ENCODE measurements at places on chromosomes 16 and 17.

GRCh38 chr16:353404-354290 is 1.1 kb upstream of the AXIN1 start:
- no peak for DNase-seq

GRCh38 chr17:55783684-55784245 is 32.9 kb downstream of the PCTP start:
- peak; percentile 92 for DNase-seq

- no peak for DNase-seq
Measured at GRCh38 chr16:69799611-69800031, 37.5 kb downstream of the WWP2 start.

DNA sequence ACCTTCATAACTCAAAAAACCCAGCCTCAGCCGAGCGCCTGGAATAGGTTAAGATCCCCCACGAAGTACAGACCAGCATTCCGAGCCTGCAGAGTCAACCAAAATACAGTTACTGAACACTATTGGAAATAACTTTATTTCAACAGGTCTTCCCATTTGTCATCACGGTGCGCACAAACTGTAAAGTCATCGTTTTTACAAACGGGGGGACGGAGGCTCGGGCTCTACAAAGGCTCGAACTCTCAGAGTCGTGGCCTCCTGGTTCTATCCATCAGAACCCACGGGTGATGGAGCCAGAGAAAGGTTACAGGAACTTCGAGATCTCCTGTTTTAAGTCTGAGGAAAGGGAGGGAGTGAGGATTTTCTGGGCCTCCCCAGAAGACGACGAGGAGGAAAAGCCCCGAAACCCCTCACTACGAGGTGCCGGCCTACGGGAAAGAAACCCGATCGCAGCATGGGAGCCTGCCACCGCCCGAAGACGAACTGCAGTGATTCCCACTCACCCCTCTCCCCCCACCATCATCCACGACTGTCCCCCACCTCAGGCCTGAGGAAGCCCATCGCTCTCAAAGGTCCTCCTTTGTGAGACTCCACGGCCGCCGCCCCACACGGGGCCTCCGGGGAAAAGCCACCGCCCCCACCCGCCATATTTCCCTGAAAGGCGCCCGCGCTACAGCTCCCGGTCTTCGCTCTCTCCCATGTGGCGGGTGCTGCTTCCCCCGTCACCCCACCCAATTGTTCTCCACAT is 917 bp downstream of the YWHAE start:
- DNase-seq: peak; percentile 34

- no peak for DNase-seq
Measured at GRCh38 chr17:78349891-78350642, 9.8 kb downstream of the SOCS3 start.

DNA sequence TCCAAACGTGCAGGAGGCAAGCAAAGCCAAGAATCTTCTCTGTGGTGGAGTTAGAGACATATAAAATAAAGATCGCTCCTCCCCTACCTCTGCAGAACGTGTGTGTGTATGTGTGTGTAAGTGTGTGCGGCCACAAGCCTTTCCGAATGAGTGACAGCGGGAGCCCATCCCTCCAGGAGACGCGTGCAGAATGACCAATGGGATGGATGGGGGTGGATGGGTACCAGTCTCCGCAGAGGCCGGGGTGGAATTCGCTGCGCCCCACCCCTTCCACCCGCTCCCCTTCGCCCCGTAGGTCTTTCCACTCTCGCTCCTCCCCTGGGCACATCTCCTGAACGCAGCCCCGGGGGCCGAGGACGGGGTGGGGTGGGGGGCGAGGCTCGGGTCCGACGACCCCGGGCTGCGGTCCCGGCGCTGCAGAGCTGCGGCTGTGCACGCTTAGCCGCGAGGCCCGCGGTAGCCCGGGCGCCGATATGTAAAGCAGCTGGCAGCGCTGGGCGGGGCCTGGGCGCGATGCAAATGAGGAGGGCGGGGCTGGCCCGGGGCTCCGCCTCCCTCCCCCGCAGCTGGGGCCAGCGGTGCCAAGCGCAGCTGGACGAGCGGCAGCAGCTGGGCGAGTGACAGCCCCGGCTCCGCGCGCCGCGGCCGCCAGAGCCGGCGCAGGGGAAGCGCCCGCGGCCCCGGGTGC is at the start of gene PRKCB:
TSS of gene PRKCB (plus strand) at position 594 of the 688 bp plus-strand sequence.
- peak; percentile 96 for DNase-seq

DNA sequence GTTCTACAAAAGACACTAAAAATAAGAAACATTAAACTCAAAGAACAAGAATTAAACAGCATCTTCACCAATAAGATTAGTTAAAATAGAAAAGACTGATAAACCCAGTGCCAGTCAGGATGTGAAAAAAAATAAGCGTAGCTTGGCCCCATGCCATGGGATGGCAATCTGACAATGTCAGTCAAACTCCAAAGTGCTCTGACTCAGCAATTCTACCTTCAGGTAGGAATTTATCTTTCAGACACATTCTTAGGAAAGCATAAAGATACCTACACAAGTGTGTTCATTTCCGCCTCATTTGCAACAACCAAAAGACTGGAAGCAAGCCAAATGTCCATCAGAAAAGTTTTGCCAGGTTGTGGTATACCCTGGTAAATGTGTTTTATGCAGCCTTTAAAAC is 9.1 kb upstream of the MPO start:
- peak; percentile 38 for DNase-seq

DNA sequence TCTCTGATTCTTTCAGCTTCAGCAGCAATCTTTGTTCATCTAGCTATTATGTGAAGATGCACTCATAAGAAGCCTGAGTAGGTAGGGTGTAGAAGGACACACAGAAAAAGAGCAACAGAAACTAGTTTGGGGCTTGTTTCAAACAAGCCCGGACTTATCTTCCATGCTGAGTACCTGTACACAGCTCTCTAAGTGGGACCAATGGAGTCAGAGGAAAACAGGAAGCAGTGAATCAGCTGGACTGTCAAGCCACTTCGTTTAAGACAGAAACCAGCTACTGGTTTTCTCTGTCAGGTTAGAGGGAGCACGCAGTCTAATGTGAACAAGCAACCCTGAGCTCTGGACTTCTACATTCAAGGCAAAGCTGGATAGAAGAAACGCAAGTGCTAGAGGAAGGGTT is 16.0 kb downstream of the MAP2K6 start:
- DNase-seq: no peak

GRCh38 chr17:50790618-50791017 is 23.3 kb upstream of the ANKRD40CL start:
- no peak for DNase-seq

DNA sequence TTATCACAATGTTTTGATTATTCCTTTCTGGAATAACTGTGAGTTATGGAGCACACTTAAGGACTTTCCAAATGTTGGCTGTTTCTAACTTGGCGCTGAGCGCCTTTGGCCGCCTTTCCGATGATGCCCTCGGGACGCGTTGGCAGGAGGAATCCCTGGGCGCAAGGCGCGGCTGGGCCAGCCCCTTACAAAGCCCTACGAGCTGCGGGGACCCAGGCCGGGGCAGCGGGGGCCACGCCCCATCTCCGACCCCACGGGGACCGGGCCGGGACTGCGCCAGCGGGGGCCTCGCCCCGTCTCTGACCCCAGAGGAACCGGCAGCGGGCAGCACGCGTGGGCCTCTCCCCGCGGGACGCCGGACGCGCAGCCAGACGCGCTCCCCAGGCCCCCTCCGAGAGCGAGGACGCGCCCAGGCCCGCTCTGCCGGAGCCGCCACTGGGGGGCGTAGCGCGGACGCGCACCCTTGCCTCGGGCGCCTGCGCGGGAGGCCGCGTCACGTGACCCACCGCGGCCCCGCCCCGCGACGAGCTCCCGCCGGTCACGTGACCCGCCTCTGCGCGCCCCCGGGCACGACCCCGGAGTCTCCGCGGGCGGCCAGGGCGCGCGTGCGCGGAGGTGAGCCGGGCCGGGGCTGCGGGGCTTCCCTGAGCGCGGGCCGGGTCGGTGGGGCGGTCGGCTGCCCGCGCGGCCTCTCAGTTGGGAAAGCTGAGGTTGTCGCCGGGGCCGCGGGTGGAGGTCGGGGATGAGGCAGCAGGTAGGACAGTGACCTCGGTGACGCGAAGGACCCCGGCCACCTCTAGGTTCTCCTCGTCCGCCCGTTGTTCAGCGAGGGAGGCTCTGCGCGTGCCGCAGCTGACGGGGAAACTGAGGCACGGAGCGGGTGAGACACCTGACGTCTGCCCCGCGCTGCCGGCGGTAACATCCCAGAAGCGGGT is at the start of gene GAA:
TSS of gene GAA (plus strand) at position 571 of the 935 bp plus-strand sequence. CDS start 3,006 bp downstream, outside the sequence.
- peak; percentile 96 for DNase-seq

GRCh38 chr16:49850558-49851467 is 5.1 kb downstream of the ZNF423 start:
- no peak for DNase-seq

DNA sequence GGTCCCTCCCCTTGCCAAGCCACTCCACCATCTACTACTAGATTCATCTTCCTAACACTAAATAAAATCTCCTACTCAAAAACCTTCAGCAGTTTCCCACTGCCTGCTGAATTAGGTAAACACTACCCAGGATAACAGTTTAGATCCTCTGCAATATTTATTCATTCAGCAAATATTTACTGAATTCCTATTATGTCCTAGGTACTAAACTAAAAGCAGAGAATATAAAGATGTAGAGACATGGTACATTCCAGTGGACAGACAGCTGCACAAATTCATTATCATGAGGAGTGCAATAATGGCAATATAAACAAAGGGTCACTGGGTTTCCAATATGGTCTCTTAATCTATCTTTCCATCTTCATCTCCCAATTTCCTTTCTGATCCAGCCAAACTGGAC is 30.7 kb upstream of the HOXB13 start:
- DNase-seq: no peak

GRCh38 chr17:9987779-9988585 is 82.9 kb upstream of the RCVRN start:
- no peak for DNase-seq

GRCh38 chr17:79765708-79766107 is 12.2 kb upstream of the CBX2 start:
- DNase-seq: no peak

- no peak for DNase-seq
Measured at GRCh38 chr17:68587847-68588246, 13.3 kb downstream of the FAM20A start.

GRCh38 chr16:72124761-72125634 is 31.4 kb downstream of the DHX38 start:
- peak; percentile 58 for DNase-seq

DNA sequence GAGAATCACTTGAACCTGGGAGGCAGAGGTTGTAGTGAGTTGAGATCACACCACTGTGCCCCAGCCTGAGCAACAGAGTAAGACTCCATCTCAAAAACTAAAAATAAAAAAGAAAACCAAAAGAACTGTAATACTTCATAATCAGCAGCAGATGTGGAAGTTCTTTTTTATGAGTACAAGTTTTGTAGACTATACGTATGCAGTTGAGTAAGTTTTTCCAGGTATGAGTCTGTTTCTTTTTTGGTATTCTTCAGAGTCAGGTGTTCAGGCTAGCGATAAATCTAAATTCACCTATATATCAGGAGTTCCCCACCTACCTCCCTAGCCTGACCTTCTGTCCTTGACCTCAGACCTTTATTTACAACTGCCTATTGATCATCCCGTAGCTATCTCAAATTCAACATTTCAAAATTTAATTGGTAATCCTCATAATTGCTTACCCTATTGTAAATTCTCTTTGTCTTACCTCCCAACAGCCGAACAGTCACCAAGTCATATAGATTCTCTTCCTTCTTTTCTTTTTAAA is 10.7 kb downstream of the DCTN5 start:
- DNase-seq: no peak

DNA sequence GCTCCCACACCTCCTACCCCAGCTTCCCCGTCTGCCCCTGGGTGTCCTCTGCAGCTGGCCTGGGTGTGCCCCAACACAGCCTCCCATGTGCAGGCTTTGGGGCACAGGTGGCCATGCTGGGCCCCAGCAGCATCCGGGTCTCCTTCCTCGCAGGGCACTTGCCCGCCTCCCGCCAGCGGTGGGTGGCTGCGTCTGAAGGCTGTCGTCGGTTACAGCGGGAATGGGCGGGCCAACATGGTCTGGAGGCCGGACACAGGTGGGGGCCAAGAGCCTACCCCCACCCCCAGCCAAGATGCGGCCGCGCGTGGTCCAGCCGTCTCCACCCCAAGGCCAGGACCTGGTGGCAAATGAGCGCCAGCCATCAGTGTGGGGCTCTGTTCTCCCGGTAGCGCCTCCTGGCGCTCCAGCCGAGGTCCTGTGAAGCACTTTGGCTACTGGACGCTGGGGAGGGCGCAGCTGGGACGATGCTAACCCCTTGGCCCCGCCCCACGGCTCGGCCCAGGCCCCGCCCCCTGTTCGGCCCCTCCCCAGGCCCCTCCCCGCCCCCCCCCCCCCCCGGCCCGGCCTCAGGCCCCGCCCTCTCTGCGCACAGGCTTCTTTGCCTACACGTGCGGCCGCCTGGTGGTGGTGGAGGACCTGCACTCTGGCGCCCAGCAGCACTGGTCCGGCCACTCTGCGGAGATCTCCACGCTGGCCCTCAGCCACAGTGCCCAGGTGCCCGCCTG is 7.3 kb upstream of the RHOT2 start:
- peak; percentile 86 for DNase-seq

- no peak for DNase-seq
Measured at GRCh38 chr16:6204945-6205344, 1107.3 kb upstream of the EEF2KMT start.

DNA sequence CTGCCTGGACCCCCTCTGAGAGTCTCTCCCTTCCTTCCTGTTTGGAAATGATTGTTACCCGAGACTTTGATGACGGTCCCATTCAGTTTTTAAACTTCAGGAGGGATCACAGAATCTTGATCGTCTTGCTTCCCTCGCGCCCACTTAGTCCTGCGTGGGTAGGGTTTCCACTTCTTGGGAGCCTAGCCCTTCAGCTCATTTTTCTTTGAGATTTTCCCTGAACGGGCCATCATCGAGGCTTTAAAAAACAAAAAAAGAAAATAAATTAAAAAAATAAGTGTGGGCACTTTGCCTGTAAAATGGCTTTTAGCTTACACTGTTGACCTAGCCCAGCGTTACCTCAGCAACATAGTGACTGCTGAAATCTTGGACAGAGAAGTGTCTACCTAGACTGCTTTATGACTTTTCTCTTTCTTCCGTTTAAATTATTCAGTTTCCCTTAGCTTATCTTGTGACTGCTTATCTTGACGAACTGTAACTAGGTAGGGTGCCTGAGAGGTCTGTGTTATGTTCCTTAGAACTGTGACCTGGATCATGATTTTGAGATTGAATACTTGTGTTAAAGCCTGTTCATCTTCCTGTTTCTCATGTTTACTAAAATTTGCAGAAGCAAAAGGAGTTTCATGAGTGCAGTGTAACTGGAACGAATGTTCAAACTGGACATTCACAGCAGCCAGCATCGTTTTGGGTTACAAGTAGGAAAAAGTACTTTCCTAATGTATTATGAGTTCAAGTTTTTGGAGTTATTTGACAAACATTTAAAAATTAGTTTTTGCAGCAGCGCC is 874 bp downstream of the WWP2 start:
- DNase-seq: peak; percentile 14

- DNase-seq: no peak
Measured at GRCh38 chr17:12789075-12789480, 220 bp upstream of the ARHGAP44 start.

GRCh38 chr16:3019594-3020246 is 448 bp upstream of the TNFRSF12A start:
- no peak for DNase-seq

GRCh38 chr17:61395409-61395982 is 4.1 kb upstream of the TBX2 start:
- DNase-seq: no peak

GRCh38 chr17:72264682-72265405 is 144.0 kb downstream of the SOX9 start:
- no peak for DNase-seq

Data from NCI-H69 (cell line).